Activated naive CD4-positive, alpha-beta T cell treated with anti-CD3 and anti-CD28 coated beads for 36 hours (primary cell): ENCODE measurements at places on chromosomes 4 and X. TPM values are rescaled to one million over a fixed set of nuclear protein-coding genes. Genes with fewer than 3 reads are reported as not detected.

DNA sequence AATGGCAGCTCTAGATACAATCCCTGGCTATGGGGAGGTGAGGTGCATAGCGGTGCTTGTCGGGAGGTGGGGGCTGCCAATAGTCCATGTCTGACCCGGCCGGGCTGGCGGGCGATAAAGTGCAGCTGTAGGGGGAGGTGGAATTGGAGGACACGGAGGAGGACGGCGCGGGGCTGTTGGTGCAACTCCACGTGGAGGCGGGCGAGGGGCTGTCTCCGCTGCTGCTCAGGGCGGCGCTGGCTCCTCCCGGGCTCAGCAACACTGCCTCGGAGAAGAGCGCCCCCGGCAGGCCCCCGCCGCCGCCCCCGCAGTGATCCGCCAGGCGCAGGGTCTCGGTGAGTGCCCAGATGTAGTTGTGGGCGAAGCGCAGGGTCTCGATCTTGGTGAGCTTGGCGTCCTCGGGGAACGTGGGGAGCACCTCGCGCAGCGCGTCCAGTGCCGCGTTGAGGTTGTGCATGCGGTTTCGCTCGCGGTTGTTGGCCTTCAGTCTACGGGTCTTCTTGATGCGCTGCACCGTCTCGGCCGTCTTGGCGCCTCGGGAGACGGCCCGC is 1.3 kb downstream of the NEUROG2 start:
- peak; percentile 25 for DNase-seq
- H3K27me3 ChIP-seq = peaks cover 81% of the 10 kb centered on the region

- no peak for DNase-seq
- H3K27ac ChIP-seq = no peak overlapping the region
- H3K4me1 ChIP-seq = peaks cover 17% of the 10 kb centered on the region
- peaks cover 18% of the 10 kb centered on the region for H3K27me3 ChIP-seq
Observed at GRCh38 chr4:183352546-183352945, 30.3 kb upstream of the CLDN24 start.

GRCh38 chr4:145535202-145535601 is 53.5 kb downstream of the SMAD1 start:
- no peaks in the 10 kb centered on the region for H3K4me1 ChIP-seq
- H3K36me3 ChIP-seq = no peaks in the 10 kb centered on the region
- H3K4me3 ChIP-seq = no peak overlapping the region
- peaks cover 8% of the 10 kb centered on the region for H3K27me3 ChIP-seq
- no peak for DNase-seq

DNA sequence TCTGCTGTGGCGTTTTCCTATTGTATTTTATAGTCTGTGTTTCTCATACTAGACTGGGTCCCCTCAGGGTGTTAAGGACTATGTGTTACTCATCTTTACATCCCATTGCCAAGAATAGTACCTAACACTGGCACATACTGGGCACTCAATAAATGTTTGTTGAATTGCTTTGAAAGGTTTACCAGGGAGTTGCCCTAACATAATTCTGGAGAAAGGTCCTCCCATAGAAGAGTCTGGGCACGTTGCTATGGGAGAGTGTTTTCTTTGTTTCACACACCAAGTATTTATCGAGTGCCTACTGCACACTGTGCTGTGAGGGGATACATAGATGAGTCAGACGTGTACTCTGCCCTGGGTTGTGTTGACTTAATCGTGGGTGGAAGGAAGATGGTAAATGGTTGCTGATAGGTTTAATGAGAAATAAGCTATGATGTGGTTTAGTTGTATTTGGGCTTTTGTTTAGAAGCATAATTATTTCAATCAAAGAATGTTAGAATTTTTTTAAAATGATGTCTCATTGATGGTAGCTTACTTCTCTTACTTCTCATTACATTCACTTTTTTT is 42.9 kb downstream of the AFF1 start:
- no peak for DNase-seq
- peaks cover 6% of the 10 kb centered on the region for H3K36me3 ChIP-seq
- no peaks in the 10 kb centered on the region for H3K27me3 ChIP-seq
- peaks cover 54% of the 10 kb centered on the region for H3K4me1 ChIP-seq
- H3K4me3 ChIP-seq = no peak overlapping the region

GRCh38 chrX:11566789-11567188 is 98.9 kb downstream of the ARHGAP6 start:
- H3K4me3 ChIP-seq = no peak overlapping the region
- no peaks in the 10 kb centered on the region for H3K27me3 ChIP-seq
- H3K4me1 ChIP-seq = no peaks in the 10 kb centered on the region
- H3K27ac ChIP-seq = no peak overlapping the region
- no peak for DNase-seq

DNA sequence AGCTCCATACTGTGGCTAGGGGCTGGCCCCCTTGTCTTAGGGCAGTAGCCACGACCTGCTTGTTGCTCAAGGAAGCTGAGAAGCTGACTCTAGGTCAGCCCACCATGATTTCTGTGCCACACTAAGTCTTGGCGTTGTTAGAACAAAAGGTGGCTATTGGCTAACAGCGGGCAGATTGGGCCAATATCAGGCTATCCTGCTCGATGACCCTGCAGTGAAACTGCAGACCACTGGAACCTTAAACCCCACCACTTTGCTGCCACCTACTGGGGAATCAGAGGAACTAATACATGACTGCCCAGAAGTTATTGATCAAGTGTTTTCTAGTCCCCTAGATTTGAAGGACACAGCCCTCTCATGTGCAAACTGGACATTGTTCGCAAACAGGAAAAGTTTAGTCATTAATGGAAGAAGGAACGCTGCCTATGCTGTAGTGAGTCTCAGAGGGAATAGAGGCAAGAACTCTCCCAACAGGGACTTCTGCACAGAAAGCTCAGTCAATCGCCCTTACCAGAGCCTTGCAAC is 17.0 kb upstream of the PAPSS1 start:
- no peak overlapping the region for H3K4me3 ChIP-seq
- no peaks in the 10 kb centered on the region for H3K27me3 ChIP-seq
- no peaks in the 10 kb centered on the region for H3K4me1 ChIP-seq
- no peak overlapping the region for H3K27ac ChIP-seq
- no peaks in the 10 kb centered on the region for H3K36me3 ChIP-seq

DNA sequence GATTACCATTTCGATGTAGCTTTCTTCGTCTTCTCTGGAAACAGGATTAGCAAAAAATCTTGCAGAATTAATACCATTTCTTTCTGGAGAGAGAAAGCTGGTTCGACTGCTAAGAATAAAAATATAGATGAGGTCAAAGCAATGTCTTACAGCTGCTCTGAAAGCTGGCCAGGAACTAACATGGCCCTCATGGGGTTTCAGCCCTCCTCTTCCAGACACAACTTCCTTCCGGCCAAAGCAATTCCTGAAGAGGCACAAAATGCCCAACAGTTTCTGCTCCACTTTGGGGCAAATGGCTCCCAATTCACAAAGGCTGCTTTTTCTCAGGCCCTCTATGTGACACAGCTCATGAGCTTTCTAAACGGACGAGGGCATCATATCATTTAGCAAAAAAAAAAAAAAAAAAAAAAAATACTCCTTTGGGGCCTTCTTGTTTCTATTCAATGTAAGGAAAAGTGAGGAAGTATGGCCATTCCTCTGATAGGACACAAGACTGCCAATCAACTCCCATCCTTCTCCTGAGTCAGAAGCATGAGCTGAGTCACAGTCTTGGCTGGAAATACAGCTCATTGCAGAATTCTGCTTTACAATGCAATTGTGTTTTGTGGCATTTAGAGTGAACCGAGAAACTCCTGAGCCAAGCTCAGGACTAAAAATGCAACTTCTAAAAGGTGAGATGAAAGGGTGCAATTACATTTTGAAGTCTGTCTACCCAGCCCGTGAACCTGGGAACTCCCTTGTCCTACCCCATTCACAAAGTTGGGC is 42.7 kb upstream of the CTAG2 start:
- peaks cover 1% of the 10 kb centered on the region for H3K36me3 ChIP-seq
- H3K4me1 ChIP-seq = peaks cover 14% of the 10 kb centered on the region
- no peak overlapping the region for H3K27ac ChIP-seq
- no peak overlapping the region for H3K4me3 ChIP-seq
- peak; percentile 39 for DNase-seq

DNA sequence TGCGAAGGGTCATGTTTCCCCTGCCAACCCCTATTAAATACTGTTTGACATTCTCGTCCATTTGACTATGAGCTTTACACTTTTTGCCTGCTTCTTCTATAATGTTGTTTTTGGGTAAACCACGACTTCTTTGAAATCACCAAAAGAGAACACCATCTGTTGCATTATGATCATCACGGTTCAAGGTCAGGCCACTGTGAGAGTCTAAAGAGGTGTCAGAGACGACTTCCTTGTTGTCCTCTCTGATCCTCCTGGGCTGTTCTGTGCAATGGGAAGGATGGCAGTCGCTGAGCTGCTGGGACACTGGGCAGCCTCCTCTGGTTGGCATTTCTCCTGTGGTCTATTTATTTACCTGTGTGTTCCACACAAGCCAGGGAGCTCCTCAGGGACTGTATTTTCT is 137.5 kb downstream of the RASL11B start:
- no peak for DNase-seq
- no peak overlapping the region for H3K27ac ChIP-seq
- H3K4me3 ChIP-seq = no peak overlapping the region
- H3K27me3 ChIP-seq = no peaks in the 10 kb centered on the region

- no peak for DNase-seq
- no peak overlapping the region for H3K4me3 ChIP-seq
- H3K27ac ChIP-seq = no peak overlapping the region
- H3K27me3 ChIP-seq = no peaks in the 10 kb centered on the region
- no peaks in the 10 kb centered on the region for H3K4me1 ChIP-seq
Observed at GRCh38 chrX:88397551-88397950, 349.5 kb upstream of the CPXCR1 start.

- no peaks in the 10 kb centered on the region for H3K36me3 ChIP-seq
- H3K27me3 ChIP-seq = no peaks in the 10 kb centered on the region
- no peak overlapping the region for H3K27ac ChIP-seq
- H3K4me3 ChIP-seq = no peak overlapping the region
Observed at GRCh38 chrX:22699581-22700091, 300.1 kb upstream of the DDX53 start.

GRCh38 chr4:182881914-182882313 is 35.3 kb downstream of the DCTD start:
- no peak for DNase-seq
- H3K4me1 ChIP-seq = no peaks in the 10 kb centered on the region
- H3K27me3 ChIP-seq = no peaks in the 10 kb centered on the region
- no peak overlapping the region for H3K4me3 ChIP-seq

DNA sequence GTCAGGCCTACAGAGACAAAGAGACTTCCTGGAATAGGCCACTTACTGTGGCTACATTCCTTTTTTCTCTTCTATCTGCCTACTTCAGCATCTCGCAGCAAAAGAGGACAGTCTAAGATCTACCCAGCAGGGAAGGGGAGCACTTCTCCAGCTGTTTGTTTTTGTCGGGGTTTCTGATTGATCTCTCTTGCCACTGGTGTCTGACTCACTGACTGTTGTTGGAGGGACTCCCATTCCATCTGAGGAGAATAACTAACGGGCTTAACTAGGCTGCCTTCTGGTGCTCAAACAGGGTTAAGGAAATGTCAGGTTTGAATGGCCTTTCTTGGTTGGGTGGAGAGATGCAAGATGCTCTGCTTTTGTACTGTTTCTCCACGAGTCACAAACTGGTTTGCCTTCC is 100.2 kb upstream of the TMEM164 start:
- no peak for DNase-seq
- peaks cover 2% of the 10 kb centered on the region for H3K4me1 ChIP-seq
- no peak overlapping the region for H3K4me3 ChIP-seq
- no peaks in the 10 kb centered on the region for H3K36me3 ChIP-seq
- peaks cover 5% of the 10 kb centered on the region for H3K27me3 ChIP-seq

DNA sequence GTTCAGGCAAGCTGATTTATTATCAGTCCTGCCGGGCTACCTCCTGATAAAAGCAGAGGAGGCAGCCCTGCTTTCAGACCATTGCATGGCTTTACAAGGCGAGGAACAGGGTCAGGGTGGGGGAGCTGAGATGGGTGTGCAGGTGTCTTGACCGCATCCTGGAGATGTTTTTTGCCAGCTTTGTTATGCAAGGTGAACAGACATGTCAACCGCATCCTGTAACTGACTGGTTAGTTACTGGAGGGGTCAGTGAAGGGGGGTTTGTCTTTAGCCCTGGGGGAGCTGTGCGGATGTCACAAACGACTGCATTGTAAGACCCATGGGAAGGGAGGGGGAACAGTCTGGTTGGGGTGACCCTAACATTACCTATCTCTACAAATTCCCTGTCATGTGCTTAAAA is 10.0 kb downstream of the ADAM29 start:
- H3K27ac ChIP-seq = no peak overlapping the region
- H3K4me3 ChIP-seq = no peak overlapping the region
- H3K4me1 ChIP-seq = no peaks in the 10 kb centered on the region
- no peaks in the 10 kb centered on the region for H3K27me3 ChIP-seq

DNA sequence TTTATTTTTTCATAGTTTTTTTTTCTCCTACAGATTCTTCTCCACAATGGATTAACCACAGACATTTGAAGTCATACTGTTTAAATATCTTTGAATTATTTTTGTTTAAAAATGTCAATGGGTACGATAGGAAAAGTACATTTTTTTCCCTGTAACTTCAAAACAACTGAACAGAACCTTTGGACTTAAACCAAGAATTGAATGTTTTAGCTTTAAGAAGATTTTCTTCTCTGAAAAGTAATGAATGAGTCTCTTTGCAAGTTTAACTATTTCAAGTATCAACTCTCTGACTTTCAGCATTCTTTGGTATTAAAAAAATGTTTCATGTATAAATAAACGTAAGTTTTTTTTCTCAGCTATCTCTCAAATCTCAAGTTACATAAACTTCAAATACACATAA is 364.3 kb downstream of the FBXO8 start:
- H3K27me3 ChIP-seq = no peaks in the 10 kb centered on the region
- H3K36me3 ChIP-seq = no peaks in the 10 kb centered on the region
- DNase-seq = no peak
- no peak overlapping the region for H3K4me3 ChIP-seq
- H3K4me1 ChIP-seq = no peaks in the 10 kb centered on the region

- DNase-seq = no peak
- H3K27me3 ChIP-seq = no peaks in the 10 kb centered on the region
- no peak overlapping the region for H3K27ac ChIP-seq
- H3K4me1 ChIP-seq = no peaks in the 10 kb centered on the region
- H3K4me3 ChIP-seq = no peak overlapping the region
Observed at GRCh38 chr4:61984260-61984909, 784.3 kb downstream of the ADGRL3 start.

UGT2B10 gene
- not detected for total RNA-seq

MAOB gene
- total RNA-seq = not detected

NXF2B gene
- total RNA-seq = not detected

SRPX2 gene
- total RNA-seq = not detected

CCDC149 gene
- total RNA-seq = not detected

NDP gene
- not detected for total RNA-seq

DAPP1 gene
- 25.8 TPM for total RNA-seq
